CD4-positive, alpha-beta T cell treated with Interleukin-12 subunit alpha and Interleukin-12 subunit beta, for 1 hour (primary cell): ENCODE measurements at places on chromosomes 1 and 21.

DNA sequence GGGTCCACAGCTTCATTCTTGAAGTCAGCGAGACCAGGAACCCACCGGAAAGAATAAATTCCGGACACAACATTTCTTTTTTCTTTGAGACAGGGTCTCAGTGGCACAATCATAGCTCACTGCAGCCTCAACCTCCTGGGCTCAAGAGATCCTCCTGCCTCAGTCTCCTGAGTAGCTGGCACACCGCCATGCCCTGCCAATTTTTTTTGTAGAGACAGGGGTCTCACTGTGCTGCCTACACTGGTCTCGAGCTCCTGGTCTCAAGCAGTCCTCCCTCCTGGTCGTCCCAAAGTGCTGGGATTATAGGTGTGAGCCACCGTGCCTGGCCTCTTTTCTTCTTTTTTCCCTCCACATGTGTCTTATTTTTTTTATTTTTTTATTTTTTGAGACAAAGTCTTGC is 20.6 kb upstream of the ENO1 start:
- no peak for DNase-seq

DNA sequence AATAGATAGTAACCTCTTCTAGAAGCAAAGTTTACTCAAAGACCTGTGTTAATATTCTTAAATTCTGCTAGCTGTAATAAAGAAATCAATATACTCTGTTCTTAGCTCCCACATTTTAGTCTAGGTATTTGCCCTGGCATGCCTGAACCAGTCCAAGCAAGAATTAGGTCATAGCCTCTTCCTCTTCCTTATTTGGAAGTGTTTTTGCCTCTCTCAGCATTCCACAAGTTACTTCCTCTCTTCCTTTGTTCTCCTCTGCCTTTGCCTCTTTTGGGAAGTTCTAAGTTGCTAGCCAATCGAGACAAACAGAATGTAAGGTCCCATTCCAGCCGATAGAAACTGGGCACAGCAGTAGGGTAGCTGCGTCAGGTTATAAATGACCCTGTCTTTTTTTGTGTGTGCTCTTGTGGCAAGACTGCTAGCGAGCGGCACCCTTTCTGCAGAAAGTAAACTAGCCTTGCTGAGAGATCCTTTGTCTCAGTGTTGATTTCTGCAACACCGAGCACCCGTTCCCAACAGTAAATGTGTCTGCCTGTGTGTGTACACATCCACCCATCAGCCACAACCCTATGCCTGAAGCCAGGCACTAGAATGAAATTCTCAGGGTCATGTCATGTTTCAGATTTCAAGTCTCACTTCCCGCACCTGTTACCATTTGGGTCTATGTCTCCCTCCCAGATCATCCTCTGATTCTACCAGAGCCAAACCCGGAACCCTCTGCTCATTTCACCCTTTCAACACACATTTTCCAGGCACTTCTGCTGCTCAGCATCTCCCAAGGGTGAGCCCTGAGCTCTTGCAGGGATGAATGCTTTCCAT is 37.5 kb downstream of the LRRC3 start:
- DNase-seq: no peak

DNA sequence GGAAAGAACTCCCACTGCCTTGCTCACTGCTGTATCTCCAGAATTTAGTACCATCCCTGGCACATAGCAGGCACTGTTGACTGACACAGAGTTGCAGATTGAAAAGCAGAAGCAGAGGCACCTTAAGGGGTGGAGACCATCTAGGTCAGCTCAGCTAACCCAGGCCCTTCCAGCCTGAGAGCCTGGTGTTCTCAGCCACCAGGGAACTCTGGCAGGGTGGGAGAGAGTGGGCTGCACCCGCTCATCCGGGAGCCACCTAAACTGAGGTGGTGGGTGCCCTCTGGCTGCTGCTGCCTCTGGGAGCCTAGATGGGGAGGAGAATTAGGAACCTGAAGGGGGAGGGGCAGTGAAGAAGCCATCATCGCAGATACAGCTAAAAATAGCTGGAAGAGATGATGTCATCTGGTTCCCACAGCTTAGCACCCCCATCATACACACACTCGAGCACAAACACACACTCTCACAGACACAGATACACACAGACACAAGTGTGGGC is 1.5 kb upstream of the TSPAN1 start:
- DNase-seq: no peak

DNA sequence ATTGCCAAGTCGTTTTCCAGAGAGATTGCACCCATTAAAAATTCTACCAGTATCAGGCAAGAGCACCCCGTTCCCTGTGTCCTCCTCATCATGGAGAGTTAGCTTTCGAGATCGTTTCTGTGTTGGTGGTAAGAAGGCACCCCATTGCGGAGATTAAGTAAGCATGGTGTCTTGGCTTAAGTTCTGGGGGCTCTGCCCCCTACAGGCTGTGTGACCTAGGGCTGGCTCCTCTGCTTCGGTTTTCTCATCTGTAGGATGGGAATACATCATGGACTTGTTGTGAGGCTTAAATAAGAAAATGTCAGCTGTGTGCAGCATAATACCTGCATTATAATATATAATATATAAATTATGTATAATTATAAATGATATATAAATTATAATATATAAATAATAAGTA is 36.8 kb upstream of the TENT5C start:
- DNase-seq: no peak

GRCh38 chr1:22597301-22597965 is 34.1 kb downstream of the EPHA8 start:
- DNase-seq: no peak

DNA sequence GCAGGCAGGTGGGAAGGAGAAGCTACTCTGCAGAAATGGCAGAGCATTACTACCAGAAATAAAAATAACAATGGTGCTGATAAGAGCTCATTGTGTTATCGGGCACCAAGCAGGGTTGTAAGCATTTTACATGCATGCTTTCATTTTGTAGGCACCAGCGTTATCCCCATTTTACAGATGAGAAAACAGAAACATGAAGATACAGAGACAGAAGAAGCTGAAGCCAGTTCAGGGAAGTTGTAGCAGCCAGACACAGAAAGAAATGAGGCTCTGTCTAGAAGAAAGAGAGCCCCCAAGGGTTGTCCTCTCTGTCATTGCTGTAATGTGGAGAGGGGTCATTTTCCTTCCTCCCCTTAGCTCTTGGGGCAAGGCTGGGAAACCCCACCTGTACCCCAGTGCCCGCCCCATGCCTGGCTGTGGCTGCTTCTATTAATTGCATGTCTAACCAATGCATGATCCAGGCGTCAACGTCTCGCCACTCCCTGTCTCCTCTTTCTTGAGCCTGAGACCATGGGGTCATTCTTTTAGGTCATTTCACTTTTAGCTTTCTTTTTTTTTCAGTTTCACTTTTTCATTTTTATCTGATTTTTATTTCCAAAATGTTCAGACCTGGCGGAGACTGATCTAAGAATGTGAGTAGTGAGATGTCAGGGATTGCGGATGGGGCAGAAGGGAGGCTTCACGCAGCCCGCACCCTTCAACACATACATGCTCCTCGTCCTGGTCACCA is 6.8 kb downstream of the OLIG1 start:
- DNase-seq: no peak

DNA sequence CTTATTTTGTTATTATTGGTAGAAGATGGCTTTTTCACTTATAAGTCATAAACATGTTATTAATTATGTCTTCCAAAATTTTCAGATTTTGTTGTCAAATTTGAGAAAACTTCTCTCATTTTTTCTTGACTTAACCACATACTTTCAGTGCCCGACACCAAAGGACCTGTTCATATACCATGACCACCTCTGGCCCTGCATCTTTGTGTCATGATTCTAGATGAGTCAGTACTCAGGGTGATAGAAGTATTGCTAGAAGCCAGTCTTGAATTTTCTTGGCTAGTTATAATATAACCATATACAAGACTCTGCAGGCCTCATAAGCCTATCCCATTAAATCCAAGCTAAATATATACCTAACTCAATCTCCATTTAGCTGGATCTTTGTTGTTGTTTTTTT is 35.4 kb upstream of the DPH5 start:
- no peak for DNase-seq
